ENCODE measurements at places on chromosomes 4 and X. TPM values are rescaled to one million over a fixed set of nuclear protein-coding genes. Genes with fewer than 3 reads are reported as not detected.

DNA sequence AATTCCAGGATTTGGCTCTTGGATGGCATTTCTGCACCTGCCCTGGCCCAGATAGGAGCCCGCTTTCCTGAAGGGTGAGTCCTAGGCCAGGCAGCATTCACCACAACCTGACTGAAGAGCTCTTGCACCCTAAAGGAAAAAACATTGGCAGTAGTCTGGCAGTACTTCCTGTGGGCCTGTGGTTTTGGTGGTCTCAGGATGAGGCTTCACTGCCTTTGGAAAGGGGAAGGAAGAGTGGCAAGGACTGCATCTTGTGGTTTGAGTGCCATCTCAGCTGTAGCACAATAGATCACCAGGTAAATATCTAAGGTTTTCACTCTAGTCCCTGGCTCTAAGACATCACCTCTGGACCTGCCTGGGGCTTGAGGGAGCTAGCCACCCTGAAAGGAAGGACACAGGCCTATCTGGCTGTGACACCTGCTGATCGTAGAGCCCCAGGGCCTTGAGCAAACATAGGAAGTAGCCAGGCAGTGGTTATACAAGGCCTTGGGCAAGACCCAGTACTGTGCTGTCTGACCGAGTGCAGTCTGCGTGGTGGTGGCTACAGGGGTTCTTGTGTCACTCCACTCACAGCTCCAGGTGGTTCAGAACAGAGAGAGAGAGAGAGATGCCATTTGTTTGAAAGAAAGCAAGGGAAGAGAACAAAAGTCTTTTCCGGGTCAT is 28.5 kb upstream of the PRRG1 start:
- H3K36me3 ChIP-seq = no peaks in the 10 kb centered on the region
- H3K27ac ChIP-seq = no peak overlapping the region
- H3K4me3 ChIP-seq = no peak overlapping the region
- no peaks in the 10 kb centered on the region for H3K27me3 ChIP-seq
- no peak for DNase-seq
- no peaks in the 10 kb centered on the region for H3K4me1 ChIP-seq

- no peak overlapping the region for H3K4me3 ChIP-seq
- H3K36me3 ChIP-seq = no peaks in the 10 kb centered on the region
- H3K27ac ChIP-seq = no peak overlapping the region
- H3K27me3 ChIP-seq = no peaks in the 10 kb centered on the region
Observed at GRCh38 chrX:85107407-85107806, 103.7 kb downstream of the APOOL start.

- H3K4me3 ChIP-seq = no peak overlapping the region
- no peaks in the 10 kb centered on the region for H3K36me3 ChIP-seq
- H3K27ac ChIP-seq = no peak overlapping the region
Observed at GRCh38 chr4:176818531-176818930, 25.8 kb upstream of the VEGFC start.

- no peak overlapping the region for H3K4me3 ChIP-seq
- no peak for DNase-seq
- H3K36me3 ChIP-seq = no peaks in the 10 kb centered on the region
- no peaks in the 10 kb centered on the region for H3K27me3 ChIP-seq
- H3K4me1 ChIP-seq = no peaks in the 10 kb centered on the region
Observed at GRCh38 chrX:31061091-31061490, 10.8 kb downstream of the FTHL17 start.

DNA sequence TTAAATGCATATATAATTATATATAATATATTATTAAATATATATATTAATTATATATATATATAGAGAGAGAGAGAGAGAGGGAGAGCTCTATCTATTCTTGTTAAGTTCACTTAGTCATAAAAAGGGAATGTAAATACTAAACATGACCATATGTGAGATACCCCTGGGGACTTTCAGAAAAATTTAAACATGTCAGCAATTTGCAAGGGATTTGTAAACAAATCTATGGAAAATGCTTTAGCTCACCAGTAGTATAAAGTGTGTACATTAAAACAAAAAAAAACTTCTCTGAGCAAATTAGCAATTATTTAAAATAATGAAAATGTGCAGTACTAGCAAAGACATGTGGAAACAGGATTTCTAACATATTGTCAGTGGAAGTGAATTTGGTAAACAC is 1755.5 kb downstream of the PCDH19 start:
- H3K4me3 ChIP-seq = no peak overlapping the region
- no peaks in the 10 kb centered on the region for H3K36me3 ChIP-seq
- no peak overlapping the region for H3K27ac ChIP-seq
- DNase-seq = no peak
- H3K27me3 ChIP-seq = no peaks in the 10 kb centered on the region
- no peaks in the 10 kb centered on the region for H3K4me1 ChIP-seq

LRBA gene
- total RNA-seq = 77.7 TPM

SPP1 gene
- total RNA-seq = 11.6 TPM

ADH1A gene
- total RNA-seq = 0.17 TPM

All from colonic mucosa (tissue), 4 donors.